ENCODE measurements at places on chromosomes 4 and X.

- no peak for DNase-seq
Measured at GRCh38 chr4:34486461-34487363, 1757.6 kb downstream of the ARAP2 start.

- no peak for DNase-seq
Measured at GRCh38 chrX:14871767-14872166, 1.1 kb downstream of the FANCB start.

DNA sequence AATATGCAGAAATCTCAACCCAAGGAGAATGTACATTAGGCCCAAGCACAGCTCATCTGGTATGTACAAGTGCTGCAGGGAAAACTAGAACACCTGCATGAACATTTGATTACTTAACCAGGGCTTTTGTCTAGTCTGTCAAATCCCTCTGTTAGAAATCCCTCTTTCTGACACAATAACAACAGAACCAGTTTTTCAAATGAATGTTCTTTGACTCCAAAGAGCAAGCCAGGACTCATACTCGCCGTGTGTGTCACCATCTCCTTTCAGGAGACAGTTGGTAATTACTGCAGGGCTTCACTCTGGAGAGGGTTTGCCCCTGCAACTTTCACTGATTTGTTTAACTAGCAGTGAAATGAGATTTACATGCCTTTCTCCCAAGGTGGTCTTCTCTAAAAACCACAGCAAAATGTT lies 143.0 kb upstream of the FAM241A start:
- no peak for DNase-seq

GRCh38 chr4:61200916-61201526 lies 895 bp downstream of the ADGRL3 start:
- DNase-seq, result no peak

DNA sequence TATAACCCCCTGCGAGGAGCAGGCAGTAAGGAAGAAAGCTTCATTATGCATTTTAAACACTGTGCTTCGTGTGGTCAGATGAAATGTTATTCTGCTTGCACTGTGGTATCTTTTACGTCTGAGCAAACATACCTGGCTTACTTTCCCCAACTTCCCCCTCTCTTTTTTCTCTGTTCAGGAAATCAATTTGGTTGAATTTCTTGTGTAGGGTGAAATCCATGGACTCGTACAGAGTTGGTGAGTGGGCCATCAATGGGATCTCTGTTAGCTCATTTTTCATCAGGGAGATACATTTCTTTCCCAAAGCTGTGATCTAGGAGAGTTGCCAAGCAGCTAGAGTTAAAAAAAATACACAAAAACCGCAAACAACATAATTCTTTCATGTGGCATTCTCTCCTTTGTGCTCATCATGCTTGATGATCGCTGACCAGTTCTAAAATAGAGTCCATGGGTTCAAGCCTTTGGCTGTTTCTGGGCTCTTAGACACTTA lies 98.5 kb downstream of the FRAS1 start:
- DNase-seq, result peak; percentile 79
